ENCODE measurements at places on chromosomes 3 and 15.

DNA sequence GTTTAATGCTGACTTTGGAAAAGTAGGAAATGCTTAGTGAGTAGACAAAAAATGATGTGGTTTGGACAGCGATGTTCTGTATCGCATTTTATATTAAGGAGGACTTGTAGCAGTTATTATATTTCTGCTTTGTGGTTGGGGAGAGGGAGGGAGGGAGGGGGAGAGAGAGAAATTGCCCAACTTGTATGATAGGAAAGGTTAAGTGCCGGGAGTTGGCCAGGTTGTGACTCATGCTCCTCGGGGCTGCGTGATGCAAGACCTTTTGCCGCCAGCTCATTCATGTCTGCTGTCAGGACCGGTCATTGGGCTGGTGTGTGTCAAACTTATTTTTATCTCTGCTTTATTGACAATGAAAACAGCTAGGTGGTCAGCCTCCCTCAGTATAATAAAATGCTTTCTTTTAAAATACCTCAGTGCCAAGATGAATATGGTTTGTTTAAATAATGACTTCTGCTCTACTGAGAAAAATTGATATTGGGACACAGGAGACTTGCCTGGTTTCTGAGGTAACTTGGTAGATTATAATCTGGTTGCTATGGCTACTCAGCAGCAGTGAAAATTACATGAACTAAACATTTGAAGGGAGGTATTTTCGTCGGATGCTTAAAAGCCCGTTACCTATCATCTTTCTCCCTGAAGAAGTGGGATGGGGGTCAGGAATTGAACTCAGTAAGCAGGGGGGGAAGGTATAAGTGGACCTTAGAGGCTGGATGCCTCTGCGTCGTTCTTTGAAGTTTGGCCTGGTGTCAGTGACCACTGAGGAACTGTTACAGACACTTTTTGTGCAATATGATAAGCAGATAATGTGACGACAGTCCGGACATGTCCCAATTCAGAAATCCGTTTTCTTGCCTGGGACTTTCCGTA is 90.7 kb downstream of the FNDC3B start:
- DNase-seq: no peak

DNA sequence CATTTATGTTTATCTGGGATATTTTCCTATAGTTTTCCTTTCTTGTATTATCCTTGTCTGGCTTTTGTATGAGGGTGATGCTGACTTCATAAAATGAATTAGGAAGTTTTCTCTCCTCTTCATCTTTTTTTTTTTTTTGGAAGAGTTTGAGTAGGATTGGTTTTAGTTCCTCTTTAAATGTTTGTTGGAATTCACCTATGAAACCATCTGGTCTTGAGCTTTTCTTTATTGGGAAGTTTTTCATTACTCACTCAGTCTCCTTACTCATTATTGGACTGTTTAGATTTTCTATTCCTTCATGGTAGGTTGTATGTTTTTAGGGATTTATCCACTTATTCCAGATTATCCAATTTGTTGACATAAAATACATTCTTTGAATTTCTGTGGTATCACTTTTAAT is 18.7 kb upstream of the MASP1 start:
- DNase-seq: no peak

GRCh38 chr15:74222240-74223119 is 13.6 kb upstream of the CCDC33 start:
- no peak for DNase-seq

- DNase-seq: no peak
Measured at GRCh38 chr3:9525078-9525477, 28.5 kb downstream of the LHFPL4 start.

GRCh38 chr15:82398785-82399184 is 30.8 kb upstream of the GOLGA6L9 start:
- DNase-seq: no peak

DNA sequence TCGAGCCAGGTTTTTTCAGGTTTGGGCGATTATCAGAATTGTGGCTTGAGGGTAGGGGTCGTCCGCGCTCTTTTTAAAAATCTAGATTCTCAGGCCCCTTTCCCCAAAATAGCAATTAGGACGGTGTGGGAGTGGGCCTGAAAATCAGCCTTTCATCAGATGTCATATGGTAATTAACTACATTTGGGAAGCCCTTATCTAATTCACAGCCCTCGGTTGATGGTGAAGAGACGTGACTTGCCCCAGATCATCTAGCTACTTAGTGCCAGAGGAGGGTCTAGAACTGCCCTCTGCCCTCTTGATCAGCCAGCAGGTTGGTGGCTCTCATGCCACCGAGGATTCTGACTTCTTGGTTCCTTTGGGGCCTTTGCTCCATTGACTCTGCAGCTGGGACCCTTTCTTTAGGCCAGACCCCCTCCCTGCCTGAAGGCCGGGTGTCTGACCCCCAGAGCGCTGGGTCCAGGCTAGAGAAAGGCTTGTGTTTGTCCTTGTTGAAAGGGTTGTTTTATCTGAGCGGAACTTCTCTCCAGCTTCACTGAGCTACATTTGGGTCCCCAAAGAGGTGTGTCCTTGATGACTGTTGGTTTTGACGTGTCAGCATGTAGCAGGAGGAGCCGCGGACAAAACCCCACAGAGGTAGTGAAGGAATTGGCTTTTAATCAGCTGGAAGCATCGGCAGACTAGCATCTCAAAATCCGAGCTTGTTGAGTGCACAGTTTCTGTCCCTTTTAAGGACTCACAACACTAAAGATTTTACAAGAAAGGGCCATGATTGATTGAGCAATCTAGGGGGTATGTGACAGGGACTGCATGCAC is 857 bp downstream of the AEN start:
- DNase-seq: no peak

GRCh38 chr3:81788044-81788443 is 26.6 kb upstream of the GBE1 start:
- no peak for DNase-seq

DNA sequence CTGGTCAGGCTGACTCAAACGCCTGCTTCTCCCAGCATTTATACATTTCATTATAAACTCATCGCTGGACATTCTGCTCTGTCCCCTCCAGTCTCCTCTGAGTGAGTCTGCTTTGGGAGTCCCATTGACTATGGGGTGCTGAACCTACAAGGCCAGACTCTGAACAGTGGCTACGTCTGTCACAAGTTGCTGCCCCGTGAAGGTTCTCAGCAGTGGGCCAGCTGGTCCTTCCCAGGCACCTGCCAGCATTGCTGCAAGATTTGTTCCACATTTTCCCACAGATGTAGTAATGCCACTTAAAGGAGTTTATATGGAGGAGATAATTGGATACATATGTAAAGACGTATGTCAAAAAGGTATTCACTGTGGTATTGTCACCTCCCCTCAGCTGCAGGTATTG is 72.7 kb upstream of the ATP13A3 start:
- DNase-seq: no peak

DNA sequence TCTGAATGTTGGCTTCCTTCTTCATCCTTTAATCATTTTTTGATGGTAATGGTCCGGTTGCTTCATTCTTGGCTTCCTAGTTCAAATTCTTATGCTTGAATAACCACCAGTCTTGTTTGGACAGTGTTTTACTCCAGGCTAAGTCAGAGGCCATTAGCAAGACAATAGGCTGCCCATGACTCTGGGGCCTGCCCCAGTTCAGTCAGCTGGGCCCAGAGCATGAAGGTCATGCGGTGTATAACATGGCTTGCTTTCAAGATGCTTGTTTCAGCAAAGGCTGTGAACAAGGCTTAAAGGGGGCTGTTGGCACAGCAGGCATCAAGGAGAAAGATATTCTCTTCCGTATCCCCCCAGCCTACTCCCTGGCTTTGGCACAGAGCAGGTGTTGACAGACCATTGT is 13.7 kb downstream of the TM4SF18 start:
- DNase-seq: no peak

DNA sequence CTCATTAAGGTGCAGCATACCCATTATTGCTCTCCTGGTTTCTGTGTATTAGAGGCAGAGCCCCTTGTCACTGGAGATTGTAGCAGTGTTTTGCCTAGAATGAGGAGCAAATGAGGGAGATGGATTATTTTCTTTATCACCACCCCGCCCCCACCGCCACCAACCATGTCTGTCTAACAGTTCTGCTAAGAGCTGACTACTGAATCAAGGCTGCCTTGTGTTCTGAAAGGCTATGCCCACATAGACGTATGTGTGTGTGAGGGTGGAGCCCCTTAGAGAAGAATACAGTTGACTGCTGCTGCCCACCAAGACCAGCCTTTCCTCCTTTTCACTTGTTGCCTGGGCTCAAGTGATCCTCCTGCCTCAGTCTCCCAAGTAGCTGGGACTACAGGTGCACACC is 47.4 kb downstream of the RAD54L2 start:
- no peak for DNase-seq

- DNase-seq: no peak
Measured at GRCh38 chr3:195247086-195247862, 23.7 kb downstream of the XXYLT1 start.

DNA sequence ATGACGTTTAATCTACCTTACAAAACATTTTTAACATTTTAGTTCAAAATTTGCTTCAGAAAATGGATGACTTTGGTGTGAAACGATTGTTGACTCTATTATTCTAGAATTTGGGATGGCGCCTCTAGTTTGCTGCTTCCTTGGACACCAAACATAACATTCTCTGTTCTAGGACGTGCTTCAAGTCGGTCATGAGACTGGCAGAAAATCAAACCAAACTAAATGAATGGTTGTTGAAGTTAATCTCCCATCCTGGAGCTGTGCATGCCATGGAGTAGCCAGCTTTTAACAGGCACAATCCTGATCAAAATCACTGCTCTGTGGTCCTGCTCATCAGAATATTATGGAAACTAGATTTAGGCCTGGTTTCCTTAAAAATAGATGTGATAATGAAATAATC is 9.6 kb upstream of the LRRFIP2 start:
- DNase-seq: no peak

- no peak for DNase-seq
Measured at GRCh38 chr3:10428406-10429091, 76.8 kb downstream of the ATP2B2 start.

DNA sequence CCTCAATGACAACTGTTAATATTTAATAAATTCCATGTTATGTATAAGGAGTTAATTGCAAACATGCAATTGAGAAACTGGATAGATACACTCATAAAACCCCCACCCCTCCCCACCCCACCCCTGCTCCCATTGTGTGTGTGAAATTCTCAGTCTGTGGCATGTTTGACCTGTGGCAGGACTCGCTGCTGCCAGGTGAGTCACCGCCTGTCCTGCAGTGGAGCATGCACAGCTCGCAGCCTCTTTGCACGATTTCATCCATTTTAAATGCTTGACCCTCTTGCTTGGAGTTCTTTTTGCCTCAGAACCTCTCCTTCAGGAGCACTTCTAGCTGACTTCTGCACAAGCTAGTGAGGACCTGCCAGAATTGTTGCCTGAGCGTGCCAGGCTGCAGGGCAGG is 5.3 kb upstream of the APEH start:
- no peak for DNase-seq

GRCh38 chr15:48279608-48280007 is 51.6 kb upstream of the DUT start:
- no peak for DNase-seq

- DNase-seq: no peak
Measured at GRCh38 chr3:72013084-72013483, 228.1 kb upstream of the PROK2 start.

DNA sequence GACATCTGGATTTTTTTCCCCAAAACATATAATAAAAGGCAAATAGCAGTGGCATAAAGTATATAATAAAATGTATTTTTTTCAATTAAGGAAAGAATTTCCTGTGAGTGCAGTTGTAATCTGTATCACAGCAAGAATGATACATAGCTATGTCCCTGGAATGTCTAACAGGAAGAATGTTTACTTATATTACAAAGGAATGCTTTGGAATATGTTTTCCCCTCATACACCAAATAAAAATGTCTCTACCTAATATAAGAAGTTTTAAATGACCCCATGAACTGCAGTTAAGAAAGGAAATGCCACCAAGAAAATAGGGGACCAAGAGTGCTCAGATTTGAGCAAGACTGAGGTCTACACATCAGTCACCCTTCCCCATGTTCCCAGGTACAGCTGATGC is 38.0 kb upstream of the ATP11B start:
- no peak for DNase-seq

- no peak for DNase-seq
Measured at GRCh38 chr3:139759470-139759869, 81.7 kb upstream of the NMNAT3 start.

DNA sequence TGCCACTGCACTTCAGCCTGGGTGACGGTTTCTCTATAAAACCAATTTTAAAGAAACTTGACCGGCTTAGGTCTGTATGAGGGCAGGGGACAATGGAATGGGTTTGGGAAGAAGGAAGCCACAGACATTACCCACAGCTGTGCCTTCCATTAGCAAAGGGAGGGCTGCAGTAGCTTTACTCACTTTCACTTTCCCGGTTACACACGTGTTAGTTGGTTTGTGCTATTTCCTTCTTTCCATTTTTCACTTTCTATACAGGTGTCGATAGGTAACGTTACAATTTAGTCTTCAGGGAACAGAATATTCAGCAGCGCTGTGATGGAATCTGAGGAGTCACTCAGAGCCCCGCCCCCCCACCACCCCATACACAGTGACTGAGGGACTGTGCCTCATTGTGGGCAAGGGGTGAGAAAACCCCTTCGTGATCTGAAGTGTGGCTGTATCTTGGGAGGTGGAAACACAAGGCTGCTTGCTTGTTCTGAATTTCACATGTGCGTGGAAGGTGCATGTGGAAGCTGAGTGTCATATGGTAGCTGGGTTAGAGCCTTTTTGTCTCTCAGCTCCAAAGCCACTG is 44.8 kb upstream of the RPL32 start:
- DNase-seq: no peak

DNA sequence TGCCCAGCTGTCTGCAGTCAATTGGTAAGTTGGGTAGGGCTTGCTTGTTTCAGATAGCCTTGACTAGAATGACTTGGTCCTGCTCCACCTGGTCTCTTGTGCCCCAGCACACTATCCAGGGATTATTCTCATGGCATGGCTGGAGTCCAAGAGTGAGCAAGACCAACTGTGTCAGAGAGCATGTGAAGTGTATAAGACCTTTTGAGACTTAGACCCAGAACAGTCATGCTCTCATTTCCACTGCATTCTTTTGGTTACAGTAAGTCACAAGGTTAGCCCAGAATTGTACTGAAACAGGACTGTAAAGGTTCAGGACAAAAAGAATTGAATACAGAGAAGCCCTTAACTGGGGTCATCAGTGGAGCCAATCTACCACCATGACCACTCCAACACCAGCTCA is 650.8 kb upstream of the ADAMTS9 start:
- DNase-seq: no peak

GRCh38 chr3:152177757-152178156 is 91.0 kb upstream of the MBNL1 start:
- no peak for DNase-seq

GRCh38 chr3:194986208-194987043 is 284.5 kb downstream of the XXYLT1 start:
- no peak for DNase-seq

DNA sequence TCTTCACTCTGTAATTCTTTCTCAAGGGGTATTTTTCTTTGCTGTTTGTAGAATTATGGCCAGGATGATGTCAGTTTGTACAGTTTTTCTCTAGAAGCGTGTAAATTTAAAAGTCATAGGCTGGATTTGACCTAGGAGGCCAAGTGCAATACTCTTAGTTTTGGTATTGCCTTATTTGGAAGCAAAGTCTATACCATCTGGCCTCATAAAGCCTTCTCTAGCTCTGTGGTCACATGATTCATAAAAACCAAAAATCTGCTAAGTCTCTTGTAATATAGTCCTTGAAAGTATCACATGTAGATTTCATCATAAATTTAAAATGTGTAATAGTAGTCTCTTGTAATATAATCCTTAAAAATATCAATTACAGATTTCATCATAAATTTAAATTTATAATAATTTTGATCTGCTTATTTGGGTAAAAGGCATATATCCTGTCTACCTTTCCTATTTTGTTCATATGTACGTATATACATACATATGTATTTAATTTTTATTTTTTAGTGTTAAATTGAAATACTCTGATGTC is 25.6 kb downstream of the TEX9 start:
- no peak for DNase-seq
